Stimulated activated CD4-positive, alpha-beta T cell treated with anti-CD3 and anti-CD28 coated beads, Interleukin-4, amount 100 ng/mL, for 4 hours (primary cell): ENCODE measurements at places on chromosomes 12 and 14.

GRCh38 chr12:131087302-131087818 lies 133.7 kb downstream of the ADGRD1 start:
- DNase-seq, result no peak

DNA sequence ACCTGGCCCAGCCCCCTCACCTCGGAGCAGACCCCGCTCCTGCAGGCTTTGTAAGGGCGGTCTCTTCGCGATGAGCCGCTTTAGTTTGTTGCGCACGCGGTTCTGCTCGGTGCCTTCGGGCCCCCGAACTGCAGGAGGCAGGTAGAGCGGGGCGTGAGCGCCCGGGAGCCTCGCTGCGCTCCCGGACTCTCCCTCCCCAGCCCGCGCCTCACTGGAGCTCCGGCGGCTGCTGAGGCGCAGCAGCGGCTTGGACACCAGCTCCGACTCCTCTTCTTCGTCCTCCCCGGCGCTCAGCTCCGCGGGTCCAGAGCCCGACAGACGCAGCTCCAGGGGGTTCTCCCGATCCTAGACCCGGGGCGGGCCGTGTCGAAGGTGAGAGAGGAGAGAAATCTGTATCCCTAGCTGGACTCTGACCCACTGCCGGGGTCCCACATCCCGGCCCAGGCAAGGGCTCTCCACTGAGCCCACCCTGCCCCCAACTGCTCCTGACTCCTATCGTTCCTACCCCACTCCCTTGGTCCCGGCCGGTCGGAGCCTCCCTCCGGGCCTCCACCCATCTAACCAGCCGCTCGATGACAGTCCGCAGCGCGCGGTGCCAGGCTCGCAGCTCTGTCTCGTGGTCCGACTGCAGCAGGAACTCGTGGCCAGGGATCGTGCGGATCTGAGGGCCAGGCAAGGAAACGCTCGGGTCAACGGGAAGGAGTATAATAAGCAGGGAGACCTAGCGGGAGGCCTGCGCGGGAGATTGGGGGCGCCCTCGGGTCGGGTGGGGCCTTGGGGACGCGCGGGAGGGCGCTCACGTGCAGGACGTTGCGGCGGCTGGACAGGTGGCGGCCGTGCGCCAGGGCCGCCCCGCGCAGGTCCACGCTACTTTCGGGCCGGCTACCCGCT lies 4.2 kb downstream of the ARHGAP9 start:
- DNase-seq, result no peak

DNA sequence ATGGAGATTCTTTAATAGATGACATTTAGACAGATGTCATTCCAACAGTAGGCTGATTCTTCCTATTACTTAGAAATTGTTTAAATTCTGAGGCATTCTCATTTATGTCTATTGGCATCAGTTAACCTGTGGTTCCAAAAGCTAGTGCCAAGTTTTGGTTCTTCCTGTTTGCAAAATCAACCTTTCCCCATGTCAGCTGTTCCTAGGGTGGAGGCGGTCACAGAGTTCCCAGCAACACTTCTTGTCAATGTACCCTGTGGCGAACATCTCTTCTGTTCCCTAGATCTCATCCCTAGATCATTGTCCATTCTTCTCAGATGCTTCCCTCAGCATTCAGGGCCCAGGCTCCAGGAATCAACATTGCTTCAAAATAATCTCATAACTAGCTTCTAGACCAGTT lies 140.9 kb downstream of the PHLDA1 start:
- no peak for DNase-seq

DNA sequence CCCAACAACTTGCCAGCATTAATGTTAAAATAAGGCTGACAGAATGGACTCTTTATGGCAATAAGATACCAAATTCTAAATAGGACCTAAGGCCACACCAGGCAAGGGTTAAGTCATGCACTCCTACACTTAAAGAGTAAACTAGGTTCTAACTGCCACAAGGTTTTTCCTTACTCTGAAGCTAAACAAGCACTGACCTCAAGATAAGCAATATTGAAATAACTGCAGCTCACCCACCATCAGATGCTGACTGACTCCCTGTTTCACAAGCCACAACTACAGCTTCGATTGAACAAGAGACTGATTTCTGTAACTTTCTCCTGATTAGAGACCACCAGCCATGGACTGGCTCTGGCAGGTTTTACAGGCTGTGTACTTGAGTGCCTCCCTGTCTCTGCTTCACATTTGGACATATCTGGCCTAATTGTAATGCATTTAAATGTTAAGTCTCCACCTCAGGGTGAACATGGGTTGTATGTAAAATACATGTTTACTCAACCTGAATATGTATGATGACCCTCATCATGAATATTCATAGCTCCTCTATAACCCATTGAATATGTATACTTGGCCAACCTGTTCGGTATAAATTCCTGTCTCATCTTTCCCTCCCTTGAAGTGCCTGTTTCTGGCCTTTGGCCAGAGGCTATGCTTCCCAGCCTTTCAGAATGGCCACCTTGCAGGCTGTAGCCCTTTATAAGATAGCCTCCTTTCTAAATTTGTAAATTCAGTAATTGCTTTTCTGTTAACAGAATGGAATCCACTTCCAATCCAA lies 70.5 kb upstream of the DAAM1 start:
- no peak for DNase-seq

GRCh38 chr12:124111006-124111405 lies 138.0 kb downstream of the ZNF664 start:
- DNase-seq, result no peak

DNA sequence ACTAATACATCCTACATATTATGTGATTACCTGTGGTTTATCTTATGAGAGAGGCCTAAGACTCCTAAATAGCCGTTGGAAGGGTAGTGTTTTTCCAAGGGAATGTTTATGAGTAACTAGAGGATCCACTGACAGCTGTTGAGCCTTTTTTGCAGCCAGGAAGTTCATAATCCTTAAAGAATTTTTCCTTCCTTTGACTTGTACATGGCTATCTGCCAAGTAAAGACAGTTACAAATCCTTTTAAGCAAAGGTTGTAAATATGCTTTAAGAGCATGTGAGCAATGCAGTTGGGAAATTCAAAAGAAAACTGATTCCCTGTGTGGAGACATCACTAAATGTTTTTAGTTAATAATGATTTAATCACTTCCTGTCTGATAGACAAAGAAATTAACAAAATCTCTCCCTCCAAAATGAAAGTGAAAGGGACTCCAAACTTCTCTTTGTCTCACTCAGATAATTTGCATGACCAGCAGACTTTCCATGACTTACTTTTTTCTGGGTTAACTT lies 333.8 kb downstream of the PDZRN4 start:
- no peak for DNase-seq

GRCh38 chr14:37223947-37224474 lies 26.3 kb downstream of the MIPOL1 start:
- DNase-seq, result no peak

GRCh38 chr14:104642540-104642868 lies 37.9 kb upstream of the TMEM179 start:
- no peak for DNase-seq

DNA sequence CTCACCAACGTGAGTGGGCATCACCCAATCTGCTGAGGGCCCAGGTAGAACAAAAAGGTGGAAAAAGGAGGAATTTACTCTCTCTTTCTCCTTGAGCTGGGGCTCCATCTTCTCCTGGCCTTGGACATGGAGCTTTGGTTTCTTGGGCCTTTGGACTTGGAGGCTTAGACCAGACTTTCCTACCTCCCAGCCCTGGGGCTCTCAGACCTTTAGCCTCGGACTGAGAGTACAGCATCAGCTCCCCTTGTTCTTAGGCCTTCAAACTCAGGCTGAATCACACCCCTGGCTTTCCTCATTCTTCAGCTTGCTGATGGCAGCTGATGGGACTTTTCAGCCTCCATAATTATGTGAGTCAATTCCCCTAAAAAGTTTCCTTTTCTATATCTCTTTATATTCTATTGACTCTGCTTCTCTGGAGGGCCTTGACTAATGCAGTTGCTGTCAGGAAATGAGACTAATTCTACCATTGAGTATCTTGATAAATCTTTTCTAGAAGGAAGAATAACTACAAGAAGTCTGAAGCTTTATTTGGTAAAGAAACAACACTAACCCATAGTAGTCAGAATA lies 15.9 kb upstream of the CLEC4E start:
- no peak for DNase-seq

GRCh38 chr12:51908876-51909592 lies 1.7 kb downstream of the ACVRL1 start:
- no peak for DNase-seq

DNA sequence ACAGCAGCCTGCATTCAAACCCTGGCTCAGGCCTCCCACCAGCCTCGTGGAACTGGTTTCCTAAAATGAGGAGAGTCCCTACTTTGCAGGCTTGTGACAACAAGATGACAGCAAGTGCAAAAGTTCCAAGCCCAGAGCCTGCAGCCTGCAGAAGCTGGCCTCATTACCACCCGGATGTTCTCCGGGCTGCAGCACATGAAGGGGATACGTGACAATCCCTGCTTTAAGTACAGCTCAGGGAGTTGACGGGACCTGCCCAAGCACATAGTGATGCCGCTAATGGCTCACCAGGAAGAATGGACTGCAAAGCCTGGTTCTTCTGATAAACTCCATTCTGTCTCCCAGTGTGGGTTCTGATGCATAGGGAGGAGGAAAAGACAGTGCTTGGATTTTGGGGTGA lies 15.0 kb downstream of the SSH1 start:
- DNase-seq, result no peak

DNA sequence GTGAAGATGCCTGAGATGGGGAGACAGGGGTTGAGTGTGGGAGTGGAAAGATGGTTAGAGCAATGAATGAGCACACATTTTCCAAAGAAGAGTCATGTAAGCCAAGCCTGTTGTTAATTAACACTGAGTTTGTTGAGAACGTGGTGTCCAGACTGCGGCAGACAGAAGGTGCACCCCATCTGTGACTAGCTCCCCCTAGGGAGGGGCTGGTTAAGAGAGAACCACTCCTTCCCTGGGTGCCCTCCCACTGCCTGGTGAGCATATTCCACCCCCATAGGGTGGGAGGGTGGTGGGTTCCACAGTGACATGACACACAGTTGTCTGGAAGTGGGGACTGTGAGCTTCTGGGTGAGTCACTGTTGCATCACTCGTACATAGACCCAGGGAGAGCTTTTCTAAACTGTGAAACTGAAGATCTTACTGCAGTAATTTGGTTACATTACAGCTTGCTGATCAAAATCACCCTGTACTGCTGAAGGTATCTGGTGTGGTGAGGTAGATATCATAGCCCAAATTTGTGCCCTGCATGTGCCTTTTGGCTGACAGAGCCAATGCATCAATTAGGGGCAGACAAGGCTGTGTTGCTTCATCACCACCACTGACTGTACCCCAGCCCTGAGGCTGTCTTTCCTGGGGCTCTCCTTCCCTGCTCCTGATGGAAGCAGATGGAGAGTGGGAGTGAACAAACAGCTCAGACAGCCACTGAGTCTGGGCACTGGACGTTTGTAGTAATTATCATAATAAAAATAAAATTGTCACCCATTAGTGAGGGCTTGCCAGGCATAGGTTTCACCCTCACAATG lies 150.9 kb downstream of the EMP1 start:
- peak; percentile 25 for DNase-seq

DNA sequence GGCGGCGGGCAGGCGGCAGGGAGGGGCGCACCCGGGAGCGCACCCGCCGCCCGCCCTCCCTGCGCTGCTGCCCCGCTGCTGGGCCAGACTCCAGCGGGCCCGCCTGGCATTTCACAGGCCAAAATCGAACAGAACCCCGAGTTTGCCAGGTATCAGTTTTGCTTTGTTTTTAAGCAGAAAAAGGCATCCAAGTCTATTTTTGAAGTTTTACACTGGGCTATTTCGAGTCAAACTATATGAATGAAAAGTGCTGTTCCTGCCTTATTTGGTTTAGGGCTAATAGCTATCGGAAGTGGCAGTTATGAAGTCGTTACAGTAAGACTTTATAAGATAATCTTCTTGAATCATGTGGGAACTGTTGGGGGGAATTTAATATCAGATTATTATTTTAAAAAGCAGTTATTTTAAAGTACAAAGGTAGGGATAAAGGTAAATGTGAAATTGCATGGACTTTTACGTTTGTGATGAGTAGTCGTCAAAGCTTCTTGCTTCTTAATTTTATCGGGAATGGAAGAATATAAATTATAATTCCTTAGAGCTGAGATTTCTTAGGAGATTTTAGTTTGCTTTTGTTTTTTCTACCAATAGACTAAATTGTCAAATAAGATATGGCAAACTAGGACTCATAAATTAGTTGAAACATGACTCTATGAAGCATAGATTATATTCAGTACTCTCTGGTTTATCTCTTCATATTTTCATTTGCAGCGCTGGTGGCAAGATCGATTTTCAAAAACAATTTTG lies 1.1 kb downstream of the MSRB3 start:
- DNase-seq, result no peak

GRCh38 chr14:59347511-59347900 lies 117.7 kb downstream of the GPR135 start:
- no peak for DNase-seq

GRCh38 chr12:49187184-49187583 lies 1.7 kb downstream of the TUBA1A start:
- no peak for DNase-seq

DNA sequence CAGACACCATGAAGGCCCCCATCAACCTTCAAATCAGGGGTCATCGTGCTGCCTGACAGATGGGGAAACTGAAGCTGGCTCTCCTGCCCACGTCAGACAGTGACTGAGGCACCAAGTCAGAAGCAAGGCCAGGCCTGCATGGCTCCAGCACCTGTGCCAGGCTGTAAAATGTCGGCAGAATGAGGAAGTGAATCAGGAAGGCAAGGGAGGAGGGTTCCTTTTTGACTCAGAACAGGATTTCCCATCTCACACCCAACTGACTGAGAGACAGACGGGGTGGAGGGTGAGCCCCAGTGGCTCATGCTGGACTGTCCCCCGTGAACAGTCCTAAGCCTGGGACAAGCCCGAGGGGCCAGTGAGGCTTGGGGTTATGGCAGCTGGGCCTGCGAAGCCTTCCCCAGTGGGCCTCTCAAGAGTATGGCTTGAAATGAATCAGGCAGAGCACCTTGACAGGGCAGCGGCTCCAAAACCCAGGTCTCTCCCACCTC lies 20.9 kb downstream of the SYNE3 start:
- no peak for DNase-seq

DNA sequence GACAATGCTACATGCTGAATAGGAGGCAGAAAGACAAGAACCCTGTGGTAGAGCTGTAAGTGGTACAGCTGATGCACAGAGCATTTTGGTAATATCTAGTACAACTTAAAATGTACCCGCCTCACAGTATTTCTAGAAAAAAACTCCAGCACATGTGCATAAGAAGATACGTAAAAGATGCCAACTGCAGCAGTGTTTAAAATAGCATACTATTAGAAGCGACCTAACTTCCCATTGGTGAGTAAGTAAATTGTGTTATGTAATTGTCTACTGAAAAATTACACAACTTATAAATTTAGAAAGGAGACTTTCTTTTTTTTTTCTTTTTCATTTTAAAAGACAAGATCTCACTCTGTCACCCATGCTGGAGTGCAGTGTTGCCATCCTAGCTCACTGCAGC lies 114.3 kb upstream of the CAND1 start:
- DNase-seq, result no peak

GRCh38 chr14:61322011-61322798 lies 826 bp downstream of the PRKCH start:
- DNase-seq, result peak; percentile 31

DNA sequence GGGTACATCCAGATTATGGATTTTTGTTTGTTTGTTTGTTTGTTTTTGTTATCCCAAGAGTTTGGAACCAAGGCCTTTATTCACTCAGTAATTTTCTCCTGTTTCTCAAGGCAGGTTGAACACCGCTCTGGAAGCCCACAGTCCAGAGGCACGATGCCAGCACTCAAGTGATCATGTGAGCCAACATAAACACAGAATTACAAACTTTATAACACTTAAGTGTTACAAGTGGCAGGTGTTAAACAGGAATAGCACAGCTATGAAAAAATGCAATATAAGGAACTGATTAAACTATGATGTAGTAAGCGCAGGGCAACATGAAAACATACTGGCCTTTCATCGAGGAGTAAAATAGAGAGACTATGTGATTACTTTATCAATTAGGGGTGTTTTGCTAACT lies 1885.8 kb upstream of the SEL1L start:
- no peak for DNase-seq

GRCh38 chr14:83147006-83147405 lies 1613.4 kb upstream of the SEL1L start:
- DNase-seq, result no peak
